ENCODE measurements at places on chromosomes 12 and 14. TPM values are rescaled to one million over a fixed set of nuclear protein-coding genes. Genes with fewer than 3 reads are reported as not detected.
A peak's percentile ranks its signal among the peaks of the same experiment; 100 is the strongest.

DNA sequence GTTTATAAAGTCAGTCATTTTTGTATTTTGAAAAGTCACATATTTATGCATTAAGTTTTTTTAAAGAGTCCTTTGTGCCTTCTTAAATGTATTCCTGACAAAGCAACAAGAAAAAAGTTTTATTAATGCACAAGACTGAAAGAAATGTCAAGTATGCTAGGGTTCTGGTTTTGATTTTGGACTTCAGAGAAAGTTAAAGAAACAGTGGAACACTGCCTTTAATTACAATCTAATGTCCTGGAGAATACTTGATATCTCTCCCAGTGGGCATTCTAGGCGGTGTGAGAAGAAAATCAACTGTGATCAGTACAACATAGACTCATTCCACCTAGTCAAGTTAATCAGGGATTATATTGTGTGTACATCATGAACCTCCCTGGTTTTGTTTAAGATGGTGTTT, 49.9 kb downstream of the PRICKLE1 start:
- no peak for DNase-seq

- DNase-seq, result no peak
These were observed 48.2 kb downstream of the KCNC2 start for GRCh38 chr12:75161488-75161887.

DNA sequence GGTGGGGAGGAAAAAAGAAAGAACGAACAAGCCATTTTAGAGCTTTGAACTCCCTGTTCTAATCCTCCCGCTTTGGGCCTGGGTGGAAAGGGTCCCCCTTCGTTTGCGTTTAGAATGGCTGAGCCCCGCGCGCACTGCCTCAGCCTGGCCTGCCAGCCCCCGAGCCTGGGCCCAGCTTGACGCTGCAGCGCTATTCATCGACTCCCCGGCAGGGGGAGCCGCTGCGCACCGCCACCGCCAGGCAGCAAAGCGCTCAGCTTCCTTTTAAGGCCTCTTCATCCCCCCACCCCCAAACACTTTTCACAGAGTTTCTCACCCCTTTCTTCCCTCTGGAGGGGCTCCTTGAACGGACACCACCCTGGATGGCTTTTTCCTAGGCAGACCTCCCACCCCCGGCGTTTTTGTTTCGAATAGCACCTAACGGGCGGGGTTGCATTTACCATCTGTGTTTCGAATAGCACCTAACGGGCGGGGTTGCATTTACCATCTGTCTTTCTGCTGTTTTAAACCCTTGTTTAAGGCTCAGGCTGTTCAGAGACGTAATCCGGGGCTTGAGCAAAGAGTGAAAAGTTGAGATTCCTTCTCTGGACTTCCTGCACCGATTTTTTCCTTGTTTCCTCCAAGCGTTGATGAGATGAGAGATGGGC, 56.4 kb upstream of the PIWIL1 start:
- DNase-seq, result peak; percentile 69

DNA sequence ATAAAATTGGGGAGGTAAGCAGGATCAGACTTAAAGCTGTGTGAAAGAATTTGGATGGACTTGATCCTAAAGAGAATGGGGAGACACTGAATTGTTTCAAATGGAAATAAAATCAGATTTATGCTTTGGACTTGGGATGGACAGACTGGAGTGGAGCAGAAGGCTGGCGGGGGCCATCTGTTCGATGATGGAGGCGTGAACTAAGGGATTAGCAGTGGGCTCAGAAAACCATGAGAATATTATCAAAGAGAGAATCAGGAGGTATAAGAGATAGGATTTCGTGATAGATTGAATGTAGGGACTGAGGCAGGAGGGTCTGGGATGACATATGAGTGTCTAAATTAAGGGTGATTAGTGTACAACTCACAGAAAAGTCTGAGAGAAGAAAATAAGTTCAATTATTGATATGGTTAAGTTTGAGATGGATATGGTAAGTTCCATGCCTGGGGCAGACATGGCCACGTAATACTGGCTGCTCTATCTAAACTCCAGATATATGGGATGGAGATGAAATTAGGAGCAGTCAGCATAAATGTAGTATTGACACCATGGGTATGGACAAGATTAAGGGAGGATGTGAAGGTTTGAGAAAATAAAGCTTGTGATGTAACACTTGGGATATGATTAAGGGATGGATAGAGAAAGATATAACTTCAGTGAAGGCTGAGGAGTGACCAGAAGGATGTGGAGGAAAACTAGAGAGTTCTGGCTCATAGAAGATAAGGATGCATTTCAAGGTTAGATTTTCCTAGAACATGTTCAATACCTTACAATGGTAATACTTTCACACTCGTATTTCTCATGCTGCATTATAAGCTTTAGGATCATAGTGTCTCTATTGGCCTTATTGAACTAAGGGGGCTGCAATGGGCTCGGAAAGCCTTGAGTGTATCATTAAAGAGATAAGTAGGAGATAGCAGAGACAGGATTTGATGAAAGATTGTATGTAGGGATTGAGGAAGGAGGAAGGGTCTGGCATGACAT, 1.0 kb upstream of the TSSK4 start:
- DNase-seq, result no peak

DNA sequence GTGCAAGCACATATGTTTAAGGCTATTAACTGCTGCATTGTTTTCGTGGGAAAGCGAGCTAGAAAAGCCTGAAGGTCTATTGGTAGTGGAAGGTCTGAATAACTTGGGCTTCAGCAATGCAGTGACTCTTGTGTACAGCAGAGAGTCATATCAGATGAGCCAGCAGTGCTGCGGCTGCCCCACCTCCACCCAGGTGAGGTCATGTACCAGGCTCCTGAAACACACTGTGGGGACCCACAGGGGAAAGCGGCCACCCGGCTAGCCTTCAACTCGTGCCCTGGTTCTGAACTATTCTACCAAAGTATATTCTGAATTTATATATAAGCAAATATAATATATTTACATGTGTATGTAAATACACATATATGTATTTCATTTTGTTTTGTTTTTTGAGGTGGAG, 12.7 kb upstream of the RAN start:
- no peak for DNase-seq

DNA sequence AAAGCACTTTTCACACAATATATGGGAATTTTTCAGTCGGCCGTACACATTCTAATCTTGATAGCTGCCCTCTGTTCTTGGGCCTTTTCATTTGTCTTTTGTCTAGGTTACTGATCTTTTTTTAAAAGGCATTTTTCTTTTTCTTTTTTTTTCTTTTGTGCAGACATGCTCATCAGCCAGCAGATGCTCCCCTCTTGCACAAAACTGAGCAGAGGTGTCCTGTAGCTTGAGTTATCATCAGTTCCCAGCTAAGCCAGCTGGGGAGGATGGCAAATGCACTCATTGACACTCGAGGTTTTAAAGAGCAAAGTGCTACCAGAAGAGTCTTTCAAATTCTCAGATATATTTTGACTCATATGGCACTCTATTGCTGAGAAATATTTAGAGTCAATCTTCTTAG, 913.9 kb upstream of the SEL1L start:
- DNase-seq, result no peak

DNA sequence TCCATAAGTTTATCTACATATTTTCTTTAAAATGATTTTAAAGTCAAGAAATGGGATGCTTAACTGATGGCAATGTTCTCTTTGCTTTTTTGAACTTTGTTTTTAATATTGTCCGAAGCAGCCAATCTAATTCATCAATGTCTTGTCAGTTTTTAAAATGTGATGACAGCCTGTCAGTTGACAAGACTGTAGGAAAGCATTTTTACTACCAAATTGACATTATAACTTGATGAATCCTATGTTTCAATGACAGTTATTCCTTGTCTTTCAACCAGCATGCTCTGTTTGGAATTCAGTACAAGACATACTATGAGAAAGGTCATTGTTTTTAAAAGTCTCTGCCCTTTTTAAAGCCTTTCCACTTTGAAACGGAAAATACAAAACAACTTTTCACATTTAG, 1073.2 kb downstream of the TMTC2 start:
- DNase-seq, result no peak

SLCO1B1 gene
- not detected for total RNA-seq

DNA sequence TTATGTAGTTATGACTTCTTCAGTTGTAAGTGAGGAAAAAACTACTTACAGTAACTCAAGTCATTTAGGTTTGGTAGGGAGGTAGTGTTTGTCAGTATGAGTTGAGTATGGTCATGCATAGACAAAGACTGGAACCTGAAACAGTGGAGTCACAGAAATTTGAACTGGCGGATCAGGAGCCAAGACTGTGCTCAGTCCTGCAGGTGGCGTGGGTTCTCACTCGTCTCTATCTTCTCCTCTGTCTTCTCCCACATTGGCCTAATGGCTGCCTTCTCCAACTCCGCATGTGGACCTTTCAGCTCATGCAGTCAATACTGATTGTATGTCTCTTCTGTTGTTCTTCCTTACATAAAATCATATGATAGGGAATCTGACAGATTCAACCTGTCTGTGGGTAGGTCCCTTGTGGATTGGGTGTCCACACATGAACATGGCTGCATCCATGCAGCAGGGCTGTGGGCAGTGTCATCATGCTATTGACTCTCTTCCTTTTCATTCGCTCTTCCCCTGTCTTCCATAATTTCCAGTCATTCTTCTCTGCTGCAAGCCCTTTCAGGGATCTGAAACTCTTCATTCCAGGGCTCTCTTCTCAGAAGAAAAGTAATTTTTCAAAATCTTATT, 78.8 kb upstream of the NEDD1 start:
- DNase-seq, result no peak

ARHGEF40 gene
- total RNA-seq, result 12.5 TPM

DNA sequence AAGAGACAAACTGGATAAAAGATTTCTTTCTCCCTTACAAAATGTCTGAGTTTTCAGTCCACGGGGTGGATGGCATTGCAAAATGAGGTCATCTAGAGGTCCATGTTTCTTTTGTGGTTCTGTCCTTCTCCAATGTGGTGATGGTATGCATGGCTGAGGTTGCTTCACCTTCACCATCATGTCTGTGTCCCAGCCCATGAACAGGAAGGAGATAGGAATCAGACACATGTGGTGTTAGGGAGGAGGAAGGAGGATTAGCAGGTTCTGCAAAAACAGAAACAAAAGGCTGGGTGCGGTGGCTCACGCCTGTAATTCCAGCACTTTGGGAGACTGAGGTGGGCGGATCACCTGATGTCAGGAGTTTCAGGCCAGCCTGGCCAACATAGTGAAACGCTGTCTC, 11.0 kb upstream of the AEBP2 start:
- no peak for DNase-seq

DNA sequence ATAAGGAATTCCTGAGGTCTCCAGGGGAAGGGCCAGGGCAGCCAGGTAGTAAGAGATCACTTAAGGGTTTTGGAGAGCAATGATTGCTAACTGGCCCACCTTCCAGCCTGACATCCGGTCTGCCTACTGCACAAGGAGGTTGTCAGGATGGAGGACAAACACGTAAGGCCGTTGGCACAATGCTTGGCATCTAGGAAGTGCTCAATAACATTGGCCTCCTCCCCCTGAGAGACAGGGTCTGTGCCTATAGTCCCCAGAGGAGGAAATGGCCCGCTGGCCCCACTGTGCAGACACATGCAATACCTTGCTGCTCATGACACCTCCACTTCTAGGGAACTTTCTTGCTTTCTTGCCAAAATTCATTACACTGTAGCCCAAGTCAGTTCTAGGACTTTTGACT, 73.2 kb downstream of the NTF3 start:
- DNase-seq, result no peak

GRCh38 chr12:89708565-89709156, at the start of gene ATP2B1:
ATP2B1 (minus strand) TSS chr12:89708838; CDS start chr12:89655886, 52,952 bp downstream.
- peak; percentile 88 for DNase-seq

DNA sequence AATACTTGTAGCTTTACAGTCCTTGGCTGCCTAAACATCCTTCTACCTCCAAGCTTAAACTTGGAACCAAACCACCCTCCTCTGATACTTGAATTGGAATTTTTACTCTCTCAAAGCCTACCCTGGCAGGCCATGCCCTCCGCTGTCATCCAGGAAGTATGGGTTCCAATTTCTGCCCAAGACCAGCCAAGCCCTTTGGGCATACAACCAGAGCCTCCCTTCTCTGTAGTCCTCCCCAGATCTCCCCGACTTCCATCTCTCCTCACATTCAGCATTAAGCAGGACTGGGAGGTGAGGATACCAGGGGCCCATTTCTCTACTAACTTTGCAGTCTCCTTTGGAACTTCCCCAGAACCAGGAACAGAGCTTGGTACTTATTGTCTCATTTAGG, 369 bp upstream of the DHH start:
- no peak for DNase-seq

GRCh38 chr12:56128670-56129205, 671 bp downstream of the ESYT1 start:
- DNase-seq, result peak; percentile 69

- DNase-seq, result no peak
These were observed 128.9 kb upstream of the CCND2 start for GRCh38 chr12:4144676-4145075.

- no peak for DNase-seq
These were observed 123.7 kb upstream of the ATP2B1 start for GRCh38 chr12:89832336-89832735.

MAP1LC3B2 gene
- total RNA-seq, result 1.4 TPM

- DNase-seq, result no peak
These were observed 728.2 kb downstream of the GALC start for GRCh38 chr14:87264796-87265195.

- no peak for DNase-seq
These were observed 1.8 kb upstream of the DNAAF2 start for GRCh38 chr14:49636866-49637265.

SLC8A3 gene
- total RNA-seq, result 21.7 TPM

- no peak for DNase-seq
These were observed 31.7 kb upstream of the FRMD6 start for GRCh38 chr14:51620056-51620455.

CCDC177 gene
- total RNA-seq, result not detected

- DNase-seq, result no peak
These were observed 5.3 kb upstream of the CDCA4 start for GRCh38 chr14:105026033-105026785.

DNA sequence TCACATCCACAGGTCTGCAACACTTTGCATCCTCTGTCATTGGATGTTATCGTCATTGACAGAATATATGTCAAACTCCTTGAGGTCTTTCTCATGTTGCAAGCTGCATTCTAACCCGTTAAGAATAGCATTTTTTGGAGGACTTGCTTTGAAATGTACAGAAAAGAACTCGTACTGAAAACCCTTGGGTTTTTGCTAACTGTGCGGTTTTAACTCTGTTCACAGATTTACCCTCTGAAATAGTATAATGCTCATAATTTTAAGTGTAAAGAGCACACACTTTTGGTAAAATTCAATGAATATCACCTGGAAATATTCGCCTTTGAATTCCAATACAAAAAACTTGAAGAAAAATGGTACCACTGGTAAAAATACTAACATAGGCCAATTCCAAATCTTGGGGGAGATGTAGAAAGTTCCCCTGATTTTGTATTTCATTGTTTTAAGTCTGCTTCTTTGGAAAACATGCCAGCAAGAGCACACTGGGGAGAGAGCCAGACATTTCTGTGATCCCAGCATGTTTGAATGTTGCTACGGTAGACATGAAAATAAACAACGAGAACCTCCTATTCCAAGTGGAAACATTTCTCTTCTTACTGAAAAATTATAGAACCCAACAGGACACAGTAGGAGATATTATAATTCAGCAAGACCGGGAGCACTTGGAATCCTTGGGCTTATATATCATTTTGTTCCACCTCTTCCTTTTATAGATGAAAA, 446.0 kb downstream of the AEBP2 start:
- no peak for DNase-seq
